ENCODE measurements at places on chromosomes 5 and 9. TPM values are rescaled to one million over a fixed set of nuclear protein-coding genes. Genes with fewer than 3 reads are reported as not detected.

The LHX3 gene
- not detected for total RNA-seq

The MELK gene
- 124 TPM for total RNA-seq

The HNRNPA0 gene
- total RNA-seq, result 5.8 TPM

The DMRT3 gene
- not detected for total RNA-seq

The RFK gene
- 42.7 TPM for total RNA-seq

The ARID3C gene
- not detected for total RNA-seq

The SPRY4 gene
- 3.6 TPM for total RNA-seq

The ZNF169 gene
- 1.6 TPM for total RNA-seq

The TTC23L gene
- total RNA-seq, result not detected

The CNTNAP3 gene
- total RNA-seq, result 0.05 TPM

The CTXN3 gene
- not detected for total RNA-seq

DNA sequence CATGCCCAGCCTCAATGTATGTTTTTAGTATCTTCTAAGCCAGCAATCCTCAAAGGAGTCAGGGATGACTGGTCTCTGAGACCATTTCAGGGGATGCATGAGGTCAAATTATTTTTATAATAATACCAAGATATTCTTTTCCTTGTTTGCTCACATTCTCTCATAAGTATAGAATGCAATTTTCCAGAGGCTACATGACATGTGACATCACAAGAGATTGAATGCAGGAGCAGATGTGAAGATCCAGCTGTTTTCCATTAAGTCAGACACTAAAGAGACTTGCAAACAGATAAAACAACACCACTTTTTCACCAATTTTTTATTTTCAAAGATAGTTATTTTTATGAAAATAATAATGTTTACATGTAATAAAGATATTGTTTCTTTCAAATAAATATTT is 22.0 kb upstream of the FREM1 start:
- no peak for DNase-seq

DNA sequence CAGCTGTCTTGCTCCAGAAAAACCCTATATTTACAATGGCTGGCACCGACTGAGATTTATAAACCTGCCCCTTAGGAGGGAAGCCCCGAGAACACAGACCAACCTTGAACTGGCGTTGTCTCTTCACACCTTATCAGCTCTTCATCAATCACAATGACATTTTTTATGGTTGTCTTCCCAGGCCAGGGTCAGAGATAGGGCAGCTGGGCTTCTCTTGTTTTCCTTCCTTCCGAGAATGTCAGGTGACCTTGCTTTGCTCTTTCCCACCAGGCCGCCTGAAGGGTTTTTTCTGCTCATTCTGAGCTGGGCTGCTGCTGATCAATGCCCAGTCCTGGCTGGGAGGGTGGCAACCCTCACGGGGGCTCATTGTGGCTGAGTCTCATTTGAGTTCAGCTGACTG is 619.1 kb downstream of the CCDC171 start:
- no peak for DNase-seq

DNA sequence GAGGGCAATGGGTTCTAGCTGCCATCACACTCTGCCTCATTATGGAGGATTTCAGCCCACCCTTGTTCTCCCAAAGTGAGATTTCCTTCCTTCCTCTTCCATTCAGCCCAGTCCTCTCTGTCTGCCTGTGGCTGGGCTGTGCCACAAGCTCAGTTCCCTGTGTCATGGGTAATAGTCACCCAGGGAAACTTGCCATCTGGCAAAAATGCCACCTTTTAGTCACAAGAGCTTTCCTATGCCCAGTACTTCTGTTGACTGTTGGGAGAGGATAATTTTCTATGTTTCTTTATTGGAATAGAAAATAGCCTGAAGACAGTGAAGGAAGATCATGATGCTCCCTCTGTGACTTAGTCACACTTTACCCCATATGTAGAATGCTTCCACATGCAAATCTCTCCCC is 71.4 kb downstream of the TLR4 start:
- DNase-seq, result no peak

DNA sequence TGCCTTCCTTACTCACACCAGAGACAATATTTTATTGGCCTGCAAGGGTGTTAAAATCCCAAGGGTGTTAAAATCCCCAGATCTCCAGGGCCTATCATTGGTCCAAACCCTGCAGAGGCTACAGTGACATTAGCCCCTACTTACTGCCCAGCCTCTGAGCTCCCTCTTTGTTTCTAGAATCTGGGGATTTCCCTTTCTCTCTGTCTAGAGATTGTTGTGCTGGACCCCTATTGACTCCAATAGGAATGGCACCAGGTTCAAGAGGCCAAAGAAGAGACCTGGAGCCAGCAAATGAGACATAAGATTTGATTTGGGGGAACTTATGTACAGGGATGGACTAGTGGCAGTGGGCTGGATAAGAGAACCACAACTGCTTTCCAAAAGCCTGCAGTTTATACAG is 53.3 kb upstream of the ZBED3 start:
- DNase-seq, result no peak

DNA sequence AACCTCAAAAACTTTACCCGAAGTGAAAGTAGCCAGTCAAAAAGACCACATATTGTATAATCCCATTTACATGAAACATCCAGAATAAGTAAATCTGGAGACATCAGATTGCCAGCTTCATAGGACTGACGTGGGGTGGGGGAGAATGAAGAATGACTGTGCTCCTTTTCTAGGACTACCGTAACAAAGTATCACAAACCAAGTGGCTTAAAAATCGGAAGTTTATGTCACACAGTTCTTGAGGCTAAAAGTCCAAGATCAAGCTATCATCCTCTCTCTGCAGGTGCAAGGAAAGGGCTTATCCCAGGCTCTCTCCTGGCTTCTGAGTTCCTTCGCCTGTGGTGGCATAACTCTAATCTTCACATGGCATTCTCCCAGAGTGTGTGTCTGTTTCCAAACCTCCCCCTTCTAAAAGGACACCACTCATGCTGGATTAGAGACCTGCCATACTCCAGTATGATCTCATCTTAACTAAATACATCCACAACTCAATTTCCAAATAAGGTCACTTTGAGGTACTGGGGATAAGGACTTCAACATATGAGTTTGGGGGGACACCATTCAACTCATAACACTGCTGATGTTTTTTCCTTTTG is 25.5 kb downstream of the ADAM19 start:
- DNase-seq, result peak; percentile 70

- no peak for DNase-seq
Measured at GRCh38 chr5:96640696-96641095, 21.5 kb upstream of the CAST start.

- DNase-seq, result peak; percentile 45
Measured at GRCh38 chr9:131395157-131396098, 1.5 kb downstream of the PRRC2B start.

DNA sequence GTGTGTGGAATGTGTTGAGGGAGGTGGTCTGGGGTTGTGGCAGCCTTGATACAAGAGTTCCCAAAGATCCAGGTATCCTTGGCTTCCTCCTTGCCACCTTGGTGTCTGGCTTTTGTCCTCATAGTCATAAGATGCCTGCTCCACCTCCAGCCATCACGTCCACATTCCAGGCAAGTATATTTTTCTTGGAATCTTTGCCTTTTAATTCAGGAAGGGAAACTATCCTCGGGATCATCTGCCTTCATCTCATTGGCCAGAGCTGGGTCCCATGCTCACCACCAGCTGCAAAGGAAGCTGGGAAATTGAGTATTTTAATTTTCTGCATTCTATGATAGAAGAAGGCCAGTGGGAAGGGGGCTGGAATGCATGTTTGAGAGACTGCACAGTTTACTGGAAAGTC is 186.7 kb downstream of the C9orf50 start:
- DNase-seq, result peak; percentile 25

- DNase-seq, result no peak
Measured at GRCh38 chr9:92715488-92716231, 45.7 kb upstream of the IPPK start.

- no peak for DNase-seq
Measured at GRCh38 chr9:105039175-105039799, 111.3 kb upstream of the ABCA1 start.

- DNase-seq, result peak; percentile 37
Measured at GRCh38 chr5:98110282-98110691, 663.2 kb upstream of the RGMB start.

DNA sequence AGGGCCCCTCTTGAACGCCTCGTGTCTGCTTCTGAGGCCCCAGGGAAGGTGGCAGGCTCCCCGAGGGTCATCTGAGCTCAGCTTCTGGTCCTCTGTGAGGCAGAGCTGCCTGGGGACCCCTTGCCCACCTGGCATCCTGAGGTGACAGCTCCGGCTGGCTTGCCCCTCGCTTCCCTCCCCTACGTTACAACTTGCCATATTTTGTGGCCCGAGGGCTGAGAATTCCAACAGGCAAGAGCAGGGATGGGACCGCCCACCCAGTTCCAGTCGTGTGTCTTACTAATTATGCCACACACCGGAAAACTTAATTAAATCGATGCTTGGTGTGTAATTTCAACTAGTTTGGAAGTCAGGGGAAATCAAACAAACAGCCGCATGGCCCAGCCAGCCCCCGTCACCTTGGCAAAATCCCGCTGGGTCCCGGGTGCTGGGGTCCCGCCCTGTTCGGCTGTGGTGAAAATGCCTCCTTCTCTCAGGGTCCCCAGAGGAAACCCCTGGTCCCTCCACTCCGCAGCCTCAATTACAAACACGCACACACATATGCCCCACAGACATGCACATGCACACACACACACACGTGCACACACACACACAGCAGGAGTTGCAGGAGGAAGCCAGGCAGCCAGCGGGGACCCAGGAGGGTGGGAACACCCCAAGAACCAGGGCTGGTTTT is 221.0 kb upstream of the IER5L start:
- no peak for DNase-seq

DNA sequence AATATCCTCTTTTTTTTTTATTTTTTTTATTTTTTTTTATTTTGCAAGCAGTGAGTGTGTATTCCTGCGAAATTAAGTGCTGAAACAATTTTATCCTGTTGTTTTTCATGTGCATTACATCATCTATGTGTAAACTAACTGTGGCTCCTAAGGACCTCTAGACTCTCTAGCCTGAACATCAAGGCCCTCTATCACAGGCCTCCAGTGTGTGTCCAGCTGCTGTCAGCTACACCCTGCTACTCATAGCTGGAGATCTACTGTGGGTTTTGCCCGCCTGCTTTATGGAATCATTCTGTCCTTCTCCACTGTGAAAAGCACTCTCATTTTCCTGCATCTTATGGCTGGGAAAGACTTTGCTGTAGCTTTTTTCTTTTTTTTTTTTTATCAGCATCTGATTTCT is 157.8 kb downstream of the KCTD16 start:
- DNase-seq, result no peak

GRCh38 chr9:105496826-105497225 is 49.0 kb downstream of the FSD1L start:
- no peak for DNase-seq

- DNase-seq, result no peak
Measured at GRCh38 chr9:81984928-81985327, 3.6 kb upstream of the SPATA31D1 start.

- DNase-seq, result peak; percentile 58
Measured at GRCh38 chr5:151647320-151647861, 39.3 kb downstream of the SPARC start.

- DNase-seq, result peak; percentile 91
Measured at GRCh38 chr5:131814990-131815389, 18.2 kb upstream of the FNIP1 start.

DNA sequence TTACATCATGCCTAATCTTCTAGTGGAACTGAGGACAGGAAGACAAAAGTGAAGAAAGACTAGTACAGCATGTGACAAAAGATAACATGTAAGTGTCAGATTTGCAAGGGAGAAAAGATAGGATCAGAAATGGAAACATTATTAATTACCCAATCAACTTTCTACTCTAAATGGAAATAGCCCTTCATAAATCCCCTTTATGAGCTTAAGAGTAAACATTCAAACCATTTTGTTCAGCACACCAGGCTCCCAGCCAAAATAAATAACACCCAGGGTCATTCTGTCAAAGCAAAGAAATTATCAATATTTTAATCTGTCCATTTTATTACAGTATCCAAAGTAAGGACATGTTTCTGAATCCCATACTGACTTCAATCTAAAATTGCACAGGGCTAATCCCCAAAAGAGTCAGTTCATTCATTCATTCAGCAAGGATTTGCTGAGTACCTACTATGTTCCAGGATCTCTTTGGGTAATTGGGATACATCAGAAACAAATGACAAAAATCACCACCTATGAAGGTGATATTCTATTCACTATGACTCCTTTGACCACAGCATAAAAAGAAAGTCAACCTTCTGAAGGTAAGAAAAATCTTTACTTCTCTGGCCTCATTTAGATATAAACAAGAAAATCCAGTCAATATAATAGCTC is 5.3 kb downstream of the PRELID2 start:
- peak; percentile 10 for DNase-seq

DNA sequence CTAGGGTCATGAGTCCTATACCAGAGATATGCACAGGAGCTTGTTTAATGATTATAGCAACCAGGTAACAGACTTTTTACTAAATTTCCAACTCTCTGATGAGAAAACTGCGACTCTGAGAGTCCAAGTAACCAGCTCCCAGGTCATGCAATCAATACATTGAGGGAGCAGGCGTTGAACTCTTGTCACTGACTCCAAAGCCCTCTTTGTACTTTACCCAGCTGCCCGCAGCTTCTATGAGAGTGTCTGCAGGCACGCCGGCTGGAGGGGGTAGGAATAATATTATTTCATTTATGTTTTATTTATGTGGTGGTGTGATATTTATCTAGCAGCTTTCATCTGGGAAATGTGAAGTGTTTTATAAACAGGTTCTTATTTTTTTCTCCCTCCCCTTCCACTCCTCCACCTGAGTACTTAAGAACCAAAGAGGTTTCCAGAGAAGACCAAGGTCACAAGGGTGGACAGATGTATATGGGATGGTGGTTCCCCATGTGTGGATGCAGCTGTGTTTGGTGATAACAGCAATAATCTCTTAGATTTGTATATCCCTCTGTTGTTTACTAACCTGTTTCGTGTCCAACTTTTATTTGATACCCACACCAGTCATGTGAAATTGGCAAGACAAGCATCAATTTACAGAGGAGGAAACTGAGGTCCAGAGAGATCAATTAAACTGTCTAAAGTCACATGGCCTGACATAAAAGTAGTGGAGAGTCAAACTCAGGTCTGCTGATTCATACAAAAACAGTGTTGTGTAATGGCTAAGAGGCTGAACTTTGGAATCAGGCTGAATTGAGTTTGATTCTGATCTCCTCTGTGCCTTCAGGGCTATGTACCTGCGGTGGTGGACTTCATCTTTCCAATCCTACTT is 140.2 kb upstream of the TRIM32 start:
- peak; percentile 33 for DNase-seq

DNA sequence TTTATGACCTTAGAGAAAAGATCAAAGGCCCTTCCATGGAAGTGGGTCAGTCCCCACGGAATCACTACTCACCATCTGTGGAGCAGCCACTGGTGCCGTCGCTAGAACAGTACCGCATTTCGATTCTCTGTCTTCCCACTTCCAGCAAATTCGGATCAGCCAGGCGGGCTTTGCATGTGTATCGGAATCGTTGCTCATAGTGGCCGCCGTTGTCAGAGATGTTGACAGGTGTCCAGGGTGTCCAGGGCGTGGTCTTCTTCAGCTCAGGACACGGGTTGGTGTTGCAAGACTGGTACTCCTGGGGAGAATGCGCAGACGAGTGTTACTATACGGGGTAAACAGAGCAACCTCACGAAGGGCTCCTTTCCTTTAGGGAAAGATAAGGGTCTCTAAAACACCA is 479.5 kb downstream of the SEMA5A start:
- DNase-seq, result no peak

Measured in M059J (cell line).